Activated T-cell treated with anti-CD3 and anti-CD28 coated beads for 1 hour (primary cell): ENCODE measurements at places on chromosomes 13 and 19.

DNA sequence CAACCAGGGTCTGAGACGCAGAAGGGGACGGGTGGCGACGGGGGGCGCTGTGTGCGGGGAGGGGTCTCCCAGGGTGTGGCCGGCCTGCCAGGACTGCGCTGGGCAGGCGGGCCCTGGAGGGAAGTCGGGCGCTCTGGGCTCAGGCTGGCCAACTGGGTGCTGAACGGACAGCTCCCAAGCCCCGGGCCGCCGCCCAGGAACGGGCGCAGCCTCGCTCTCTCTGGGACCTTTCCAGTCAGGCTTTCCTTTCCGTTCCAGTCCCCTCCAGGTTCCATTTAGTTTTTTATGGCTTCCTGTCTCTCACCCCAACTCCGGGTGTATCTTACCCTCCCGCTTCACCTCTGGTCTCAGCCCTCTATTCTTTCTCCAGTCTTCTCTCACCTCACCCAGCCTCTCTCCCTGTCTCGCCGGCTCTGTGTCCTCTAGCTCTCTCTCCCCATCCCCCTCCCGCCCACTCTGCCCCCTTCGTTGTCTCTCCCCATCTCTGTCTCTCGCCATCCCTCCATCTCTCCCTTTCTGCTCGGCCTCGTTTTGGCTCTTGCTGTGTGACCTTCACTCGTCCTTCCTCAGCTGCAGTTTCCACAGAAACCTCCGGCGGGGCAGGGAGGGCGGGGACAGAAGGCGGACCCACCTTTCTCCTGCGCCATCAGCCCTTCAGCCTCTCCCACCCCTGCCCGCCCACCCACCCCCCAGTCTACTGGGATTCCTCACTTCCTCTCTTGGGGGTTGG is 3.3 kb upstream of the ATP1A3 start:
- DNase-seq = peak; percentile 24

DNA sequence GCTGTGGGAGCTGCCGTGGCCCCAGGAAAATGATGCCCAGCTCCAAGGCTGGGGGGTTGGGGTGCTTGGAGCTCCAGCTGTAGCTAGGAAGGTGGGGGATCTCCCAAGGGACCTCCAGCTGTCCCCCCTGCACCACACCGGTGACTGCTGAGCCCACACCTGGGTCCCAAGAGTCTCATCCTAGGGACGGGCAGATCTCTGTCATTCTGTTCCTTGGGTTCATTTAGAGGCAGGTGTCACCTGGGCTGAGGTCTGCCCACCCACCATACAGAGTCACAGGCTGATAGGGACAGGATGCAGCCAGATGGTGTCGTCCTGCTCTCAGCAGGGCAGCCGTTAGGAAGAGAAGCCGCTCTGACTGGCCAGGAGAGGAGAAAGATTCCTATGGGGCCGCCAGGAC is 5.3 kb downstream of the F2RL3 start:
- DNase-seq = no peak

DNA sequence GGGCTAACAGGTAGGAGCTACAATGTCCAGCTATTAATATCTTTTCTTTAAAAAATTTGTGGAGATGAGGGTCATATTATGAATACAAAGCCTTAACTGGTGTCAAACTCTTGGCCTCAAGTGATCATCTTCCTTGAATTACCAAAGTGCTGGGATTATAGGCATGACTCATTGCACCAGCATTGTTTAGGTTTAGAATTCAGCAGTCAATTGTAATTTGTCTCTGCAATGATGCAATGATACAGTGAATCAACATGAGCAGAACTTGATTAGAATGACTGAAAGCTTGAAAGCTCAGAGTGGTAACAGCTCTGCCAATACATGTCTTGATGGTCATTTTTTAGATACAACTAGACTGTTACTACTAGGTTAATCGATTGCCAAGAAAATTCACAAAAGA is 752.8 kb upstream of the MIR17HG start:
- DNase-seq = no peak

DNA sequence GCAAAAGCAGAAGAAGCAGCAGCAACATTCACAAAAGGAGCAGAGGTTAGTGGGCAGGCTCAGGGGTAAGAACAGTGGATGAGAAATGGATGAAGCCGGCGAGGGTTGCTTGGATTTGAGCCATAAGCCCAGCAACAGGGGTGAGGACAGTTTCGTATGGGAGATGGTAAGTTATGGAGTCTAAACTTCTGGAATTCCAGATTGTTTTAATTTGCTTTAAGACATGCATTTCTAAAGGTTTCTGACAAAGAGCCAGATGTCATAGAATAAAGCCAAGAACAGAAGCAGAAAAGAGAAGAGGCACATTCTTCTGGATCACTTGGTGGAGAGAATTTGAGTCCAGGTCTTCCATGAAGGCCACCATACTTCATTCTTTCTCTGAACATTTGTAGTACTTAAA is 76.6 kb downstream of the TNFSF11 start:
- no peak for DNase-seq

DNA sequence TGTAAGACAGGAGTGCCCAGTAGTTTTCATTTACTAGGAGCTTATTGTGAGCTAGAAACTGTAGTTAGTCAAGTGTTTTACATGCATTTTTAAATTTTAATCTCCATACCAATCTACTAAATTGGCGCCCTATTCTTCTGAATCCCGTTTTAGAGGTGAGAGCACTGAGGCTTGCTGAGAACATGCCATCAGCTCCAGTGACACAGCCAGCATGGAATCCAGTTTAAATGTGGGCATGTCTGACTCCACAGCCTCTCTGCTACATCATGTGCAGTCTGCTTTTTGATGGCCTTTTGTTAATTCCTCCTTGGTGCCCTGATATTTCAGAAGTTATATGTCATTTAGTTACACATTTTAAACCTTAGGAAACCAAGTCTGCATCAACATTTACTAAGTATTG is 325.4 kb downstream of the DLEU7 start:
- DNase-seq = no peak

DNA sequence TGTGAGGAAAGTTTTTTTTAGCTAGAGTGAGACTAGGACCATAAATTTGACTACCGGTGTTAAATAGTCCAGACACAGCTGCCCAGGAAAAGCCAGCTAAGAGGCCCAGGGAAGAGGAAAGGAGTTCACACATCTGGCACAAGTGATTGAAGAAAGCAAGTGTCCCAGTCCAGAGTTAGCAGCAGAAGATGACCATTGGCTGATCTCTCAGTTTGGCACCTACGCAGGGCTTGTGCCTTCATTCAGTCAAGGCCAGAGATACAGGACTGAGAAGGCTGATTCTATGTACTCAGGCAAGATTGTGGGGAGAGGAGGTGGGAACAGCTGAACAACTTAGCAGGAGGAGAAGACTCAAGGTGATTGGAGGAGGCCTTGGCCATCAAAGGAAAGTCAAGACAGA is 575.0 kb upstream of the KLF12 start:
- DNase-seq = no peak

DNA sequence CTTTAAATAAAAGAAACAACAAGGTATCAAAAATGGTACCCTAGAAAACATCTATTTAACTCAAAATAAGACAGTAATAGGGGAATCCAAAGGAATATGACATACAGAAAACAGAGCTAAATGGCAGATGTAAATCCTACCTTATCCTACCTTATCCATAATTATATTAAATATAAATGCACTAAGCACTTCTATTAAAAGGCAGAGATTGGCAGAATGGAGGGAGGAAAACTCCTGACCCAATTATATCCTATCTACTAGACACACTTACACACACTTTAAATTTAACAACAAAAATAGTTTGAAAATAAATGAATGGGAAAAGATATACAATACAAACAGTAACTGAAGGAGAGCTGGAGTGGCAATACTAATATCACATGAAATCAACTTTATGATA is 14.4 kb downstream of the RNASEH2B start:
- no peak for DNase-seq

GRCh38 chr13:54657588-54657987 is 1629.0 kb downstream of the OLFM4 start:
- no peak for DNase-seq

- DNase-seq = no peak
These were observed 2810.0 kb downstream of the PCDH9 start for GRCh38 chr13:64420181-64420580.

GRCh38 chr19:13718733-13719132 is 45.6 kb upstream of the MRI1 start:
- DNase-seq = no peak

- DNase-seq = no peak
These were observed 23.8 kb downstream of the LRCH1 start for GRCh38 chr13:46576762-46577161.

DNA sequence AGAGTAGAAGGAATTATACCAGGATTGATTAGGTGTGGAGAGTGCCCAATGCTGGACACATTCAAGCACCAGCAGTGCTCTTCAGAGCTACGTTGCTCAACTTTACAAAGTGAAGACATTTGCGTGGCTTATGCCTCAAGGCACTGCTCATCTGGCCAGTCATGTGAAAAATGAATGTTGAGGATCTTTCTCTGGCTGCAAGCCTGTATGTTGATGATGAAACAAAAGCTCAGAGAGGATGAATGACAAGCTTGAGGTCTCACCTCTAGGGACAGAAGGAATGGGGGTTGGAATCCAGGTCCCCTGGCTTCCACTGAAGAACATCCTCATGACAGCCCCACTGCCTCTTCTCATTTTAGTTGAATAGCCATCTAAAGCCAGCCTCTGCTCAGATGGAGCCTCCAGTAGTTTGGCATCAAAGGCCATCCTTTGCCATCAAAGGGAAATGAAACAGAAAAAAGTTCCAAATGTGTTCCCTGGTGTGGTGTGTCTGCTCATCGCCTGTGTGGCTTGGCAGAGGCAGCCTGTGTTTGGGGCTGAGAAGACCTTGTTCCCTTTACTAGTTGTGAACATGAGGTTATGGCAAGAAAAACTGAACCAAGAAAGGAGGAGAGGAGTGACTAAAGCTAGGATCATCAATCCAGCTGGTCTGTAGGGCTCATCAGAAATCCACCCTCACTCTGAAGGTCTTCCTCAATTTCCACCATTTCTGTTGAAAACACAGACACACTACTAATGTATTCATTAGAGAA is 114.0 kb upstream of the KL start:
- DNase-seq = no peak
